ENCODE measurements at places on chromosomes 1 and 21.
A peak's percentile ranks its signal among the peaks of the same experiment; 100 is the strongest.

- no peak for DNase-seq
These were observed 21.5 kb upstream of the FMN2 start for GRCh38 chr1:240070188-240070587.

GRCh38 chr1:236341298-236341697 is 52.8 kb upstream of the EDARADD start:
- no peak for DNase-seq

- DNase-seq = no peak
These were observed 9.8 kb downstream of the DISP1 start for GRCh38 chr1:222824641-222825040.

DNA sequence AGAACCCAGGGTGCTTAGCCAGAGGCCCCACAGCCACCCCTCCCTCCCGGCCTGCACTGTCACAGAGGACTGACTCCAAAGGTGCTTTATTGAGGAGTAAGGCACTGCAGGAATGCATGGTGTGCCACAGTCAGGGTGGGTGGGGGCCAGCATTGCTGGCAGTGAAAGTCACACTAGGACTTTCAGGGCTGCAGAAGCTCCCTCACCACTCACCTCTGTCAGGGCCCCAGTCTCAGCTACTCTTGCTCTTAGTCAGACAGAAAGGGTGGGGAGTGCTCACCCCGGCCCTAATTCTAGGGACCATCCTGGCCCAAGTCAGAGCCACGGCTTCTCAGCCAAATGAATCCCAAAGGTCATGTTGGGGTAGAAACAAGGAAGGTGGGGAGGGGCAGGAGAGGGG is 19.4 kb downstream of the KNCN start:
- no peak for DNase-seq

GRCh38 chr1:90220941-90221693 is 226.2 kb downstream of the ZNF326 start:
- no peak for DNase-seq

- no peak for DNase-seq
These were observed 179.9 kb downstream of the SEC16B start for GRCh38 chr1:177789956-177790355.

DNA sequence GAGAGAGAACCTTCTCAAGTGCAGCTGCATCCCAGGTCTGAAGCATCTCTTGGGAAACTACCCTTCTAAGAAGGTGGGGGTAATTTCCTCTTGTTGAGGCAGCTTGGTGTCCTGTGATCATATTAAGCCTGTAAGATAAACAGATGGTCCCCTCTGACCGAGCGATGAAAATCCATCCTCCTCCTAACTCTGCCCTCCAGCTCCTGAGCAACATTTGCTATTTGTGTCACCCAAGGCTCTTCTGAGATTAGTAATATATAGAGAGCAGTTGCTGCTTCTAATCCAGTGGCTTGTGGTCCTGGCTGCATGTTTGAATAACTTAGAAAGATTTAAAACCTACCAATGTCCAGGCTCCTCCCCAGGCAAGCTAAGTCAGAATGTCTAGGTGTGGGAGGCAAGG is 123.7 kb downstream of the DISC1 start:
- no peak for DNase-seq

- DNase-seq = no peak
These were observed 24.1 kb downstream of the MRPS6 start for GRCh38 chr21:34097442-34097841.

GRCh38 chr1:203229471-203230135 is at the start of gene CHIT1:
Gene CHIT1 (minus strand): TSS chr1:203229673. CDS start chr1:203229636, 37 bp downstream.
- no peak for DNase-seq

DNA sequence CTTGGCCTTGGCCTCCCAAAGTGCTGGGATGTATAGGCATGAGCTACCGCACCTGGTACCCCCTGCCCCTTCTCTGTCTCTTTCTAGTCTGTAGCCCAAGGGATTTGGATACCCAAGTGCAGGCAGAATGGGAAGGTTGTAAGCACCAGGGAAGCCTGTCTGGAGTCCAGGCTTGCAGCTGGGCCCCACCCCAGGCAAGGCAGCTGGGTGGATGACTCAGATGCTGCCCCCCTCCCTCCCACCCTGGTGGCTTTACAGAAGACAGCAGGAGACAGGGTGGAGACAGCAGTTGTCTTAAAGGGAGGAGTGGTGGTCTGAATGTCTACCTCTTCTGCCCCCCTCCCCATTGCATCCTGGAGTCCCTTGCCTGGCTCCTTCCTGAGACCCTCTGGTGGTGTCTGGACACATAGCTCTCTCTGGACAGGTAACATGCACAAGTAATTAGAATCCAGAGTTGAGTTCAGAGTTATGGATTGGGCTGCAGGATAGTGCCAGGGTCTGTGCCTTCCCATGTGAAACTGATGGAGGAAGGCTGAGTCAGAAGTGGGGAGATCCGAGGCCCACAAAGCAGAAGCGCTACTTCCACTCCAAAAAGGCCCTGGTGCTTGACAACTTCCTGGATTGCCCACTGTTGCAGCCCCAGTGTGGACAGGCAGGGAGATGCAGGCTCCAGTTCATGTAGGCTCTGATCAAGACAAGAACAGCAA is 5.1 kb downstream of the LMNA start:
- peak; percentile 80 for DNase-seq

GRCh38 chr1:210250665-210250997 is 18.0 kb downstream of the SERTAD4 start:
- DNase-seq = peak; percentile 80

- DNase-seq = no peak
These were observed 1093.9 kb downstream of the ADGRL2 start for GRCh38 chr1:82894635-82895034.

DNA sequence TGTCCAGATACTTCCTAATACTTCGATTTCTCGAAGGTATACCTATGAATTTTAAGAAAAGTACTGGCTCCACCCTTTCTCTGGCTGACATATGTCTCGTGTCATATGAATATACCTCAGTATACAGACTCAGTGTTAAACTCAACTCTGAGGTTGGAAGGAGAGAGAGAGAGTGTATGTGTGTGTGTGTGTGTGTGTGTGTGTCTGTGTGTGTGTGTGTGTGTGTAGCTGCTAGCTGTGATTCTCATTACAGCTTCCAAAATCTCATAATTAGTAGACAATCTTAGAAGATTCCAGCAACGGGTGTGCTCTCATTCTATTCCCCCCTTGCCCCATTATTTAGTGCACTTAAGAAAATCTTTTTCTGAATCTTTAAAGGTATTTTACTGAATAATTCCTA is 380.3 kb upstream of the B3GALT2 start:
- no peak for DNase-seq

- no peak for DNase-seq
These were observed 879 bp downstream of the CPTP start for GRCh38 chr1:1325288-1326074.

DNA sequence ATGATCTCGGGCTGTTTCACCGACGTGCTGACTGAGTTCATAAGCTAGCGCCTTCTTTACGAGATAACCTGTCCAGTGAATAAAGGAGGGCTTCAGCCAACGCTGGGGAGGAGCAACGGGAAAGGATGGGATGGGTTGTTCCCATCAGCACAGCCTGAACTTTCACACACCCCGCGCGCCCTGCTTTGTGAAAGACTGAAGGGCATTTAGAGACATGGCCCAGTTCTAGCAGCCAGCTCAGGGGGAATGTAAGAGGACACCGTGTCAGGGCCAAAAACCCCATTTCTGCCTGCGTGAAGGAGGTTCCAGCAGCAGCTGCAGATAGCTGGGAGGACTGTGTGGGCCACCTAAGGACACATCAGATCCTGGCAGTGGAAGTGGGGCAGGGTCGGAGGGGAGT is 255.1 kb upstream of the RAB4A start:
- DNase-seq = no peak
